Activated CD8-positive, alpha-beta memory T cell treated with anti-CD3 and anti-CD28 coated beads, Interleukin-2, amount 50 U/mL, for 48 hours (primary cell): ENCODE measurements at places on chromosomes 2 and 18.
A peak's percentile ranks its signal among the peaks of the same experiment; 100 is the strongest.

DNA sequence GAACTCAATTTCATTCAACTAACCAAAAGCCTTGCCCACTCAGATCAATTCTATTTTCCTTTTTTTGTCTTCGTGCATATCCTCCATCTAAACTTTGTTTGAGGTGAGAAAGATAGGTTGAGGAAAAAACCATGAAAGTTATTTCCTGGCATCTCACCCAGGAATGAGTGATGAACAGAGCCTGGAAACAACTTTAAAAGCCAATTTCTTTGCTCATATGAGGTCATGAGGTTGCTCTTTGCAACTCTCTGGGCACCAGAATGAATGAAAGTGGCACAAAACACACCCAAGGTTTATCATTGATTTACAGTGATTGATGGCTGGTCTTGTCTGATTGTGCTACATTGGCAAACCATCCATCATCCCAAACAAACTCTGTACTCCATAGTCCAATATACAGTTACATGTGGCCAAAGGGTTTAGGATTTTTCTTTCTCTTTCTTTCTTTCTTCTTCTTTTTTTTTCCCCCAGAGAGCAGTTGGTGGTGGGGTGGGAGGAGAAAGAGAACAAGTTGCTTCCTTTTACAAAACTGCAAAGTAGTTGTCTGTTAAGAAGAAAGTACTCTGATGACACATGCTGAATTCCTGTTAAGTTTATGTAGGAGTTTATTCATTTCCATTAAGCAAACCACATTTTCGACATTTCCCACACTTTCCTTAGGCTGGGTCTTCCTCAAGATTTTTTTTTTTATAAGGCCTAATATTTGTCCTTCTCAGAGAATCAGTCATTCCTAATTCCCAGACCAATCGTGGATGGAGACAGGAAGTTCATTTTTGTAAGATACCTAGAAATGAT lies 575.9 kb upstream of the ZEB2 start:
- DNase-seq = no peak

DNA sequence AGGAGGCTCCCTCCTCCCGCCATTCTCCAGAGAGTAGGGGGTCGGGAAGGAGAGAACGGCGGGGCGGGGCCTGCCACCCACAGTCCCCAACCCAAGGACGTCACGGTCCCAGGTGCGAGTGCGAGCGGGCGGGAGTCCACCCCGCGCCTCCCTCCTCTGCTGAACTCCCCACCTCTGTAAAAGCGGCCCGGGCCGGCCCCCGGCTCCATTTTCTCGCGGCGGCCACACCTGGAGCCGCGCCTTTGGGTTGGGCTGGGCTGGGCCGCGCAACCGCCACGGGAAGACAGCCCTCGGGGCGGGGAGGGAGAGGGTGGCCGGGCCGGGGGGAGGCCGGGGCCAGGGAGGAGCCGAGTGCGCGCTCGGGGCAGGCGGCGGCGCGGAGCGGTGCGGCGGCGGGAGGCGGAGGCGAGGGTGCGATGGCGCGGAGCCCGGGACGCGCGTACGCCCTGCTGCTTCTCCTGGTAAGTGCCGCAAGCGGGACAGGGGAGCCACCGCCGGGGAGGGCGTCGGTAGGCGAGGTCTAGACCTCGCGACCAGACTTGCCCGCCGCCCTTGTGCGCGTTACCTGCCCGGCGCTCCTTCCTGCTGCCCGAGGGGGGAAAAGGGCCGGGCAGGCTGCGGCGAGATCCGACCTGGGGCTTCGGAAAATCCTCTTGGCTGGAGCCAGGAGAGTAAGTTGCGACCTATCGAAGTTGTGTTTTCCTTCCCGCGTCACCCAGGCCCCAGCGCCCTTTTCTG lies at the start of gene DSG2:
Gene DSG2 (plus strand): TSS at position 342 of the 738 bp plus-strand sequence. CDS start 75 bp downstream, at position 417.
- peak; percentile 61 for DNase-seq

- peak; percentile 25 for DNase-seq
Observed at GRCh38 chr2:128636802-128637147, 318.1 kb upstream of the HS6ST1 start.

DNA sequence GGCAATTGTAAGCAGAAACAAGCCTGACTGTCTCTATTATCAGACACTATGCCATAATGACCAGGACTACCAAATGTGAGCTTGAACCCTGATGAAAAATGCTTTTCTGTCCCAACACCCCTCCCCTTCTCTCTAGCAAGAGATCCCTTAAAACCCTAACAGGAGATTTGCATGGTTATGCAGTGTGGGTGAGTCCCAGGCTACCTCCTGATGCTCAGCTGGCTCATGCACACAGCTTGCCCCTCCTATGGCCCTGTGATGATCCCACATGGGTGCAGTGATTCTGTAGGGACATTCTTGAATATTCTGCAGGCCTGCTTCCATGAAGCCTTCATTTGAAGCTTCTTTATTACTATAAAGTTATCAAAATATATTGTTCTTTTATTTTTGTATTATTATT lies 357.4 kb downstream of the AKAIN1 start:
- no peak for DNase-seq

DNA sequence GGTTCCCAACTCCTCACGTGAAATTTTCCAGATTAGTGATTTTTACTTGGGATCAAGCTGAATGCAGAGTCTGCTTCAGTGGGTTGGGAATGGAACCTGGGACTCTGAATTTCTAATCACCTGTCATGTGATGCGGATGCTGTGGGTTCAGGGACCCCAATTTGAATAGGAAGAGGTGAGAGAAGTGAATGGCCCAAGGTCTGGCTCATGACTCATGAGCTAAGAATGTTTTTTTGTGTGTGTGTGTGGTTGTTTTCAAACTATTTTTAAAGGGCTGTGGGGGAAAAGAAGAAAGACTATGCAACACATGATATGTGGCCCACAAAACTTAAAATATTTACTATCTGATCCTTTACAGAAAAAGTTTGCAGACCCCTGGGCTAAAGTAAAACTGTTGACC lies 108.5 kb upstream of the CYRIA start:
- DNase-seq = no peak

DNA sequence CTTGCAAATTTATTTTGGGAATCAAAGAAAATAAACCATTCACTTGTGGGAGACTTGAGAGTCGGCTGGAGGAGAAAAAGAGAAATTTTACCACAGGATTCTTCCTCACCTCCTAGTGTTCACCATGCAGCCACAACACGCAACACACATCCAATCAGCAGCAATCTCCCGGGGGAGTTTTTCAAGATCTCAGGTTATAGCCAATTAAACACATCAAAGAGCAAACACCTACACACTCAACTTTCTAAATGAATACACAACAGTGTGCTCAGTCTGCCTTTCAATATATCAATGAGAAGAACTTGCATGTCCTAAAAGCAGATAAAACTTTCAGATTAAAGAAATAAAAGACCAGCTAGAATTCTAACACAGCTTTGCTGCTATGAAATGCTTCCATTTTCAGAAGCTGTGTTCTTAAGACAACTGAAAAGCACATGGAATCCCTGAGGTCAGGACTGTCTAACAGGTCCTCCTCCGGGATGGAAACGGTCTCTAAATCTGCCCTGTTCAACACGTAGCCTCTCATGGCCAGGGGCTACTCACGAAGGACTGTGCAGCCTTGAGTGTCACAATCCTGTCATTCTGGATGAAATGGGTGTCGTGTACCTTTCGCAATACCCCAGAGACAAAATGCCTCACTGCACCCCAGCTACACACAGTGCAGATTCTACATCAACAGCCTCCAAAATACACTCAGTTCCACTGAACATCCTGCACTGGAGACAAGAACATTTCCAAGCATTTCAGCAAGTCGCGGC lies 84.2 kb downstream of the ZNF516 start:
- DNase-seq = no peak

GRCh38 chr2:100771125-100771524 lies 48.8 kb upstream of the NPAS2 start:
- no peak for DNase-seq

- DNase-seq = peak; percentile 37
Observed at GRCh38 chr2:239881031-239881471, 144.1 kb downstream of the NDUFA10 start.

- DNase-seq = no peak
Observed at GRCh38 chr2:133053541-133053940, 383.5 kb upstream of the LYPD1 start.

DNA sequence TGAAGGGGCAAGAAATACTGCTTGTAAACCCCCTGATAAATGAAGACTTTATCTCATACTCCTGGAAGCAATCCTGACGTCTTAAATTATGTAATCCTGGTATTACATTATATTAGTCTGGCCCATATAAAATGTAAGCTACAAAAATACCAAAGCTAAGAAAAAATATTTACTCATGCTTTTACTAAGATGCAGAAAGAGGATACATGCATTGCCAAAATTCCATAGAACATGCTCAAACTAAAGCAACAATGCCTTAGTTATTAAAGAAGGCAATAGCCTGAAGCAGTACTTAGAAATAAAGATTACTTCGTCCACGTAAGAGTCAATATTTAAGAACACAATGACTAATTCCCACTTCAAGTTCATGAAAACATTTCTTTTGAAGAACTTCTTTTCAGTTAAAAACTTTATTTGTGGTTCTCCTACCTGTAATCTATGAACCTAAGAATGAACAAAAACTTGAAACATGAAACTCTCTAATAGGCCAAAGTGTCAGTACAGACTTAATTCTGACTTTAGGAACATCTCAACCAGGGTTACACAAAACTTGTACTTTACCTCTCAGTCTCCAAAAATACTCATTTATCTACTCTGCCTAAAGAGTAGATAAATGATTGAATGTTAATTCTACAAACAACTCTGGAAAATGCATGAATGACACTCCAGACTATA lies 117.3 kb downstream of the THADA start:
- DNase-seq = no peak

DNA sequence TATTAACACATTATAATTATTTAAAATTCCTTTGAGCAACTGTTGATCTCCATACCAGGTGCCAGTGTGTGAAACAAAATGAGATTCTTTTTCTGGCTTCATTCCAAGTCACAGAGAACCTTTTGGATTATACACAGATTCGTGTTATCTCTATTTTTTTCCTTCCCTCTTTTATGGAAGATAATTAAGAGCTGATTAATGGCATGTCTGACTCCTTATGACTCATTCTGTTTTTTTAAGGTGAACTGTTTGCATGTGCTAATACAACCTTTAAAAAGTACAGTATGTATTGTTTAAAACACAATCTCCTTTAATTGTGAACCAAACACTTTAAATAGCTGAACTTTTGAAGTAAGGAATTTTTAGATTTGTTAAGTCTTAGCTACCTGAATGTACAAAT lies 39.3 kb downstream of the PELI1 start:
- DNase-seq = no peak

GRCh38 chr2:159362816-159363251 lies 76.3 kb upstream of the WDSUB1 start:
- no peak for DNase-seq

DNA sequence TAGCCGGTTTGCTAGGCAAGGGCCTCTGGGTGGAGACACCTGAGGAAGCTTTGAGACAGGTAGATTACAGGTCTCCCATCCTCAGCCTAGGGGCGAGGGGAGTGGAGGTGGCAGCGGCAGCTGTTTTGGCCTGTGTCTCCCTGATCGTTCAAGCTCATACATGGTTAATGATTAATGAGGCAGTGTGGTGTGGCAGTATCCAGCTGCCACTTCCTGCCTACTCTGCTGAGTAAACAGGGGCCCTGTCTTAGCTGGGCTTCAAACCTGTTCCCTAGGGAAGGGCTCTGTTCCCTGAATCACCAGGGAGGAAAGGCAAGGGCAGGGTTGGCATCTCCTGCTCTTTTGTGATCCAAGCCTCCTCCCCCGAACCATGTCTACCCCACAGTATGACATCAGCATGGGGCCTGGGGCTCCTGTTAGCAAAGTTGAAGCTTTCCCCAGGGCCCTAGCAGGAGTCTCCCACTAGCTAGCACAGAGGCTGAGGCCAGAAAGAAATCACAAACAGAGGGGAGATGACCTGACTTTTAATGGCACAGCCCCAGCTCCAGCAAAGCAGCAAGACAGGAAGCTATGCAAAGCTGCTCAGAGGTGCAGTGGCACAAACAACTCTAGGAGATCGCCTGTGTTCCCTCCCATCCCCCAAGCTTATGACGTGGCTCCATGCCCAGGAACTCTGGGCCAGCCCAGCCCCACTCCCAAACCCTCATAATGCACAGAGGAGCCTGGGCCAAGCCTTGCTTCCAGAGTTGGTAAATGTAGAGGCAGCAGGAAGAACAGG lies 3.7 kb upstream of the TUBA4B start:
- DNase-seq = peak; percentile 63

- DNase-seq = no peak
Observed at GRCh38 chr2:68709421-68709911, 25.1 kb upstream of the ARHGAP25 start.

DNA sequence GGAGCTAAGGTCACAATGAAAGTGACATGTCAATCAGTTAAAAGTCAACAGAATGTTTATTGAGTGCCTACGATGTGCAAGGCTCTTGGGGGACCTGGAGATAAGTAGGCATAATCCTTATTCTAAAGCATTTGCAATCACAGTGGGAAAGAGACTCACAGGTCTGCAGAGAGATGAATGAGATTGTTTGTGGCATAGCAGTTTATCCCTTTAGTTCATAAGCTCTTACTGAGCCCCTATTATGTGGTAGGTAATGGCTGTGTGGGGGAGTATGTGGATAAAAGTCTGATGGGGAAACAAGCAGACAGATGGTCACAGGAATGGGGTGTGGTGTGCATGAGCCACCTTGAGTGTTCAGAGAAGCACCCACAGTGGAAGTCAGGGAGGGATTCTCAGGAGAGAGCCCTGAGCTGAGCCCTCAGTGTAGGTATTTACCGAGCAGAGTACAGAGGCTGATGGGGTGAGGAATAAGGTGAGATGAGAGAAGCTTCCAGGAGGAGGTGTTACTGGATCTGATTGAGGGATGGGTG lies 48.1 kb downstream of the EMILIN2 start:
- peak; percentile 40 for DNase-seq

DNA sequence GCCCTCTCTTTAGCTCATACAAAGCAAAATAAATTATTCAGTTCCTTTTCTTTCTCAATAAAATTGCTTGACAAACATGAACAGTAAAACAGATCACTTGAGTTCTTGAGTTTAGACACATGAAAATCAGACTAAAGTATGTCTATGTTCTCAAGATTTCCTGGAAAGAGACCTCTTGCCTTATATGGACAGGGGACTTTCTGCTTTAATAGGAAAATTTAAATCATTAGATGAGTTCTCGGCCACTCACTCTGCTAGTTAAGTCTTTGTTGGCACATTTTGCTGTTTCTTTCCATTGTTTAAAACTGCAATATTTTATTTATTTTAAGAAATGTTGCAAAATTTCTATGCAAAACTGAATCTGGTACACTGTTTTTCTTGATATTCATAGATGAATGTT lies 207.8 kb downstream of the RND3 start:
- DNase-seq = no peak

- no peak for DNase-seq
Observed at GRCh38 chr2:208627110-208627884, 220.7 kb downstream of the PTH2R start.

GRCh38 chr18:79496978-79497637 lies 101.4 kb downstream of the NFATC1 start:
- peak; percentile 42 for DNase-seq
